Activated T-cell treated with anti-CD3 and anti-CD28 coated beads, Interleukin-2, amount 50 U/mL, for 48 hours (primary cell): ENCODE measurements at places on chromosomes 11 and 22.

- DNase-seq: no peak
Observed at GRCh38 chr11:66052664-66052982, 459 bp downstream of the SF3B2 start.

- no peak for DNase-seq
Observed at GRCh38 chr11:77503006-77503405, 29.1 kb upstream of the PAK1 start.

- no peak for DNase-seq
Observed at GRCh38 chr11:72546866-72547265, 112.5 kb upstream of the CLPB start.

- no peak for DNase-seq
Observed at GRCh38 chr11:68651208-68651984, 32.9 kb upstream of the GAL start.

GRCh38 chr11:69364921-69365320, 71.0 kb downstream of the MYEOV start:
- no peak for DNase-seq

GRCh38 chr22:46740910-46741780, 3.1 kb upstream of the CERK start:
- DNase-seq: no peak

- no peak for DNase-seq
Observed at GRCh38 chr11:57444362-57445121, 15.8 kb upstream of the RTN4RL2 start.

DNA sequence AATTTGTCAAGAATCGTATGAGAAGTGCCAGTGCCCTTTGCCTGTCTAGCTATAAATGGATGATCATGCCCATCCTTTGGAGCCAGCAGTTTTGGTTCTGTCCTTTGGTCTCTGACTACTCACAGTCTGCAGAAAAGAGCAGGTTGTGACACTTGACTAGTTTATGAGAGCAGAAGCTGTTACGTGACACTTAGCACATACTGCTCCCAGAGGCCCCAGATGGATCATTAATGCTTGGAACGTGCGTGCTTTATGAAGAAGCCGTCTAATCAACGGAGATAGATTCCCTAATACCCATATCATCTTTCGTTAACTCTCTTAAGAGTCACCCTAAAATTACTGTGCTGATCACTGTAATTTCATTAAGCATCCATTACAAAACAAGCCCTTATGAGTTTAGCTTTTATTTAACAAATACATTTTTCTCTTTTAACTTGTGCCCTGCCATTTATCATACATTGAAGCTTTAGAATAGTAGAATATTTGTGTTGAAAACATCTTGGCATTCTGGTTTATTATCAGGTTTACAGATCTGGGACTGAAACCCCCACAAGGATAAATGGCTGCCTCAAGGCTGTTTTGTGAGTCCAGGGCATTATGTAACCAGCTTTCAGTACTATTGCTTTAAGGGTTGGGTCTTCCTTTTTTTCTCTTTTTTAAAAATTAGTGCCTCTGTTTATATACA, 47.0 kb upstream of the ADORA2A start:
- no peak for DNase-seq

DNA sequence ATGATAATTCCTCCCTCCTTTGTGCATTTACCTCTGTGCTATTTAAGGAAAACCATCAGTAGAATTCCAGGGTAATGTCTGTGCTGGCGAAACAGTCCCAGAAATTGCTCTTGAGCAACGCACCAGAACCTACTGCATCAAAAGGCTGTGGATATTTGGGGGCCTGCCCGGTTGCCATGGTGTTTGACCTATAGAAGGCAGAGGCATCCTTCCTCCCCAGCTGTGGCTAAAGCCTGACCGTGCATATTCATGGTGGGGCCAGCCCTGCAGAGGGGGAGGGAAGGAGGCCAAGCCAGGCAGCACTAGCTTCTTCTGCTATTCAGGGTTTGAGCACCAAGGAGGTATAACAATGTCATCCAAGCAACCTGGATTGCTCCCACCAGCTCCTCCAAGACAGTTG, 215.0 kb upstream of the E2F8 start:
- DNase-seq: no peak

- DNase-seq: no peak
Observed at GRCh38 chr11:70454197-70454767, 56.0 kb downstream of the CTTN start.

GRCh38 chr22:38981005-38981991, 849 bp upstream of the APOBEC3B start:
- no peak for DNase-seq

DNA sequence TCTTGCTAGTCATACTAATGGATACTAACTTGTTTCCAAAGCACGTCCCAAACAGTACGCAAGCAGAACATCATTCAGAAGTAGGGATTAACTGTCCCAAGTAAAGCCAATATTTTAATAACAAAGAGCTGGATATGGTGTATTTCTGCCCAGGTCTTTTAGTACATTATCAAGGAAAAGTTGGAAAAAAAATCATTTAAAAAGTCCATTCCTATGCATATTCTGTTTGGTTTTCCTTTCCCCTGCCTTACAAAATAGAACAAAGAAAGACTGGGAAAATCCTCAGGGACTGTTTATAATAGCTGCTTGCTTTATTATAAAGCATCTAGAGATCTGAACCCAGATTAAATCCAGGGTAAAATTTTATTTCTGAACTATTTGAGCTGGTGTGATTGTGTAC, 83.9 kb downstream of the UVRAG start:
- DNase-seq: no peak

DNA sequence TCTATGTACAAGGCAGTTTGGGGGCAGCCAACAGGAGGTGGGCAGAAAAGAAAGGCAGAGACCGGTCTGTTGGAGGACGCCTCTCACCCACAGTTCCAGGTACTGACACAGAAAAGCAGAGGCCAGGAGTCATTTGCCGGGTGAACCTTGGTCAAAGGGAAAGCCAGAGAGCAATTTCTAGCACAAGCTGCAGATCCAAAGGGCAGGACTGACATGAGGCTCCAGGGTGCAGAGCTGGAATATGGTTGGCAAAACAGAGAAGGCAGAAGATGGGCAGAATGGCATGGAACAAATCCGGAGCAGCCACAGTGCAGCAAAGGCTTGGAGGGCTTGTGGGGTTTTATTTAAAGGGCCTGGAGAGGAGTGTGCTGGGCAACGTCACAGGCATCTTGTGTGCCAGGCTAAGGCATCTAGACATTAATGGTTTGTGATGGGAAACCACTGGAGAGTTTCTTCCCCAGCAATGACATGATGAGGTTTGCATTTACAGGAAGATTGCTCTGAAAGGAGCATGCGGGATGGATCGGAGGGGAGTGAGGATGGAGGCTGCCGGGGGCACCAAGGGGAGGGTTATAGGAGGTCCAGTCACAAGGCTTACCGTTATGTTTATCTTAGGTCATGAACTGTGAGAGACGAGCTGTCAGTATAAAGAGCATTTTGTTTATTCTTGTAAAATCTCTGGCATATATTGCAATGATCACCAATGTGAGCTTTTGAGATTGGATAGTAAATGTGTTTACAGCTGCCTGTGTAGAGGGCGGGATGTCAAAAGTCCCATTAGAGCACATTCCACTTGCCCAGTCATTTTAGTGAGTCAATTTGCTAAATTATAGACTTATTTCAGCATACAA, 5.7 kb upstream of the MMP20 start:
- no peak for DNase-seq
